Naive thymus-derived CD4-positive, alpha-beta T cell (primary cell): ENCODE measurements at places on chromosomes 7 and 10.

GRCh38 chr7:124246262-124246863 is 213.5 kb upstream of the TMEM229A start:
- no peak for DNase-seq

DNA sequence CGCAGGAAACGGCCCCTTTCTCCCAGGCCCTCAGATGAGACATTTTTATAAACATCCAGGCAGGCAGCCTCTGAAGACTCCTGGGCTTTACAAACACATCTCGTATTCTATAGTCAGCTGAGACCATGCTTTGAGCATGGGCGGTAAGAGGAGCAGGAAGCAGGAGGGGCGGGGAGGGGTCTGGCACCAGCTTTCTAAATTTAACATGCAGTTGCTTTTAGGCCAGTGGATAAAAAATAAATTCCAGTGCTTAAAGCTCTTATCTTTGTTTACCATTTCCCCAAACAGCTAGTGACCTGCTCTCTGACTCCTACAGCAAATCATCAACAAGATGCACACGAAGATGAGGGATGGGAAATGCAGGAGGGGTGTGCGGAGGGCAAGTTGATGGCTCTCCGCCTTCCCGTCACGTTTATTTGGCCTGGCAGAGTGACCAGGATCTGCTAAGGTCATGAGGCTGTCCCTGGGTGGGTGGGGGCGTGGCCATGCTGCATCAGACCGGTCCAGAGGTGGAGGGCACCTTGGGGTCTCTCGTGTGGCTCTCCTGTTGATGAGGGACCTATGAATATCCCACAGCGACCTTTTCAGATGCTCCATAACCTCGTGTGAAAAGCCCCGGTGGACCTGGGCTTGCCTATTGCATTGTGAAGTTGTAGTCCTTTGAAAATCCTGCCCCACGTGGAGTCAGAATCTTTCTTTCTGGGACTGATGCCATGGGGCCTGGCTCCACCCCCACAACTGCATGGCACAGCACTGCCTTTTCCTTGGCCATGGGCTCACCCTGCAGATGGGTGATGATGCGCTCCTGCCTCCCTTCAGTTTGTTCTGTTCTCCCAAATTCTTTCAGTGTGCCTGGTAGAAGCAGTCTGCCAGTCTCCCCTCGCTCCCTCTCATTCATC is 67.5 kb downstream of the PARP12 start:
- no peak for DNase-seq

GRCh38 chr10:86536294-86536861 is 14.8 kb upstream of the WAPL start:
- peak; percentile 63 for DNase-seq

GRCh38 chr7:123682690-123683089 is 27.0 kb downstream of the LMOD2 start:
- peak; percentile 40 for DNase-seq

DNA sequence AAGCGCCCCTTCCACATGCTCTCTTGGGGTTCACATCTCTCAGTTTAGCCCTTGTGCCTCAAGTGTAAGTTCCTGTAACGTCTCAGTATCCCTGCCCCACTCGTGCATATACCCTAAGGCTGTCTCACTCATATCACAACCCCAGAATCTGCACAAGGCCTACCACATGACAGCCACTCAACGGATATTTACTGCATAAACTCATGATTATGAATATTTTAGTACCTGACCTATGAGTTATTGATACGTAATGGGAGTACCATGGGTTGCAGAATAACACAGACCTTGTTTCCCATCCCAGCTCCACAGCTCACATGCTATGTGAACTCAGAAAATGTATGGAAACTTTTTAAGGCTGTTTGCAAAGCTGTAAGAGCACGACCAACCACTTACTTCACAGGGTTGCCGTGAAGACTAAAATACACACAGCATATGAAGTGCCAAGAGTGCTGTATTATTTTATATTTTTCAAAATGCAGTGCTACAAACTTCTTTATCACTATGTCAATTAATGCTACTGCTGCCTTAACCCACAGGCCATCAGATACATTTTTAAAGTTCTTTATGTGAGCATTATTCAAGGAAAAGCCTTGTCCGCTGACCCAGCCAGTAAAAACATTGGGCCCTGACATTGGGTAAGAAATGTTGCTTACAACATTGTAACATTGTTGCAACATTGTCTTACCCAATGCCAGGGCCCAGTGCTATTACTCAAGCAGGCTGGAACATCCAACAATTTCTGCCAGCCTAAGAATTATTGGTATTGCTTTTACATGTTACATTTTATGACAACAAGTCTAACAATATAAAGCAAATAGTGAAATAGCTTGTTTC is 97.2 kb downstream of the JAZF1 start:
- DNase-seq: no peak

- no peak for DNase-seq
Observed at GRCh38 chr10:85611093-85611740, 755.4 kb downstream of the GRID1 start.

DNA sequence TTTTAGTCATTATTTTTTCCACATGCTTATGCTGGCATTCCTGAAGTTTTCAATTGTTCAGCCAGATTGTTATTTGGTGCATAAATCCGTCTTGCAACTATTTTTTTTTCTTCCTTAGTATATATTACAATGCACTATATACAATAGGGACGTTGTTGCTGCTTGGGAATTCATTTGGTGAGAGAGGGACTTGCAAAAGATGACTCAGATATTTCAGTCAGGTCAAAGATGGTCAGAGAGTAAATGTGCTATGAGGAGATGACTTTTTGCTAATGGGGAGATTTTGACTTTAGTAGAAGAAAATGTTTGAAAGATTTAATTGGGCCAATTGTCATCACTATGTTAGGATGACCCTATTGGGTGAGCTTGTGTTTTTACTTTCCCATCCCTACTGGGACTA is 348.4 kb upstream of the MTPN start:
- no peak for DNase-seq

- no peak for DNase-seq
Observed at GRCh38 chr7:53744403-53744760, 708.9 kb downstream of the POM121L12 start.

GRCh38 chr7:126040114-126041045 is 1110.8 kb upstream of the POT1 start:
- no peak for DNase-seq

DNA sequence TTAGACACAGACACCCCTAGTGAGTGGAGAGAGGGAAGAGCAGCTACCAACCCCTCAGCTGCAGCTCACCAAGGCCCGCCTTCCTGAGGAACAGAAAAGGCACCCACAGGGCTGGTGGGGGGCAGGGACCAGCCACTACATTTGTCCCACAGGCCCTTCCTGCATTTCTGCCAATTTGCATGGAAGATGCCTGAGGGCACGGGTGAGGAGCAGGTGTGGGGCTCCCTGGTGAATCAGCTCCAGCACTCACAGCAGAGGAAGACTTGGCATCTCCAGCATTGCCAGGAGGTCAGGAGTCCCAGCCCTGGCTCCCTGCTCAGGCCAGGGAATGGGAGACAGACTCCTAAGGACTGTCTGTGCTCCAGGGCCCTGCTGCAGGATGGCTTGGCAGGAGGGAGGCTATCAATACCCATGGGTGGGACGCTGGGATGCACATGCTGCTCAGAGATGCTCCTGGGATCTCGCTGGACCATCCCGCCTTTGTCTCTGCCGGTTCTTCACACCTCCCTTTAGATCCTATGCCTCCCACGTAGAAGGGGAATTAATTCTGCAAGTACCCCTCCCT is 109.7 kb downstream of the SLIT1 start:
- DNase-seq: no peak

GRCh38 chr10:3635211-3635671 is 149.8 kb downstream of the KLF6 start:
- DNase-seq: no peak

GRCh38 chr7:2274666-2275065 is 32.6 kb downstream of the NUDT1 start:
- no peak for DNase-seq

- no peak for DNase-seq
Observed at GRCh38 chr7:12620371-12620770, 49.9 kb downstream of the SCIN start.

DNA sequence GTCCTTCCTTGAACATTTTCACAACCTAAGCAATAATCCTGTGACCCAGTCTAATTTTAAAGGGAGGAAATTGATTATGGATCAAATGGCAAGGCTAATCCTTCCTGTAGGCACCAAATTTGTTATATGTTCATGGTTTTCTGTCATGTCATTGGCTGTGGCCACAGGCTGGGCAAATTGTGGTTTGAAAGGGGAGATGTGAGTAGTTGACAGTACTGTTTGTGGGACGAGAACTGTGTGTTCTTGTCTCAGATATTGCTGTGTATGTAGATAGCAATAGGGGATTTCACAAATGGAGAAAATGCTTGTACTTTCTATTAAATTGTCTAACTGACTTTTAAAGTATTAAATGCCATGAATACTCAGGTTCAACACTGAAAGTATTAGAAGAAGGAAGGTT is 8.1 kb upstream of the PRKG1 start:
- no peak for DNase-seq

DNA sequence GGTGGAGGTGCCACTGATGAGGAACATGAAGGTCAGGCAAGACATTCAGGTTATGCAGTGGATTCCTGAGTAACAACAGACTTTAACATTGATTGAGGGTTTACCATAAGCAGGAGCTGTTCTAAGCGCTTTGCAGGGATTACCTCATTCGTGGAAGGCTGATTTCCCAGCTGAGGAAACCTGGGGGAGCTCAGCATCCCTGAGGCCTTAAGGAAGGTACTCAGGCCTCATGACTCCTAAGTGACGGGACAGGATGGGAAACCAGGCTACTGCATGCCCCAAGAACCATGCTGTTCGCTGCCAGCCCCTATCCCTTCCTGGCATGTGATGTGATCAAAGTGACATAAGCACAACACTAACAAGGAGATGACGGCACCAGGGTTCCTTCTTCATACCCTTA is 143.6 kb upstream of the NFE2L3 start:
- DNase-seq: no peak

- no peak for DNase-seq
Observed at GRCh38 chr10:115052226-115052625, 40.9 kb upstream of the ATRNL1 start.

DNA sequence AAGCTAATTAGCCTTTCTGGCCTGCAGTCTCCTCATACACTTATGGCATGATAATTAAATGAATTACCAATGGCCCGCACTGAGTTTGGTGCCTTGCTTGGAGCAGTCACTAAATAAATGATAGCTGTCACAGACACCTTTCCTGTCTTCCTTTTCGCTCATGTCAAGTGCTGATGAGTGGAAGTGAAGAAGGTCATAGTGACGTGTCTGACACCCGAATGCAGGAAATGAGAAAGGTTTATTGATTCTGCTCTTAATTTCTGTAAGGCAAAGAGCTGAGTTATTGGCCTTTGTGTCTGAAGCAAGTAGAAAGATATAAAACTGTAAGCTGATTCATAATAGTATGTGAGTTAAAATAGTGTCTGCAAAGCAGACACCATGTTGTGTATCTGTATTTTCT is 13.2 kb upstream of the ESYT2 start:
- DNase-seq: no peak

- DNase-seq: peak; percentile 26
Observed at GRCh38 chr7:26199301-26200037, 1.1 kb downstream of the HNRNPA2B1 start.

DNA sequence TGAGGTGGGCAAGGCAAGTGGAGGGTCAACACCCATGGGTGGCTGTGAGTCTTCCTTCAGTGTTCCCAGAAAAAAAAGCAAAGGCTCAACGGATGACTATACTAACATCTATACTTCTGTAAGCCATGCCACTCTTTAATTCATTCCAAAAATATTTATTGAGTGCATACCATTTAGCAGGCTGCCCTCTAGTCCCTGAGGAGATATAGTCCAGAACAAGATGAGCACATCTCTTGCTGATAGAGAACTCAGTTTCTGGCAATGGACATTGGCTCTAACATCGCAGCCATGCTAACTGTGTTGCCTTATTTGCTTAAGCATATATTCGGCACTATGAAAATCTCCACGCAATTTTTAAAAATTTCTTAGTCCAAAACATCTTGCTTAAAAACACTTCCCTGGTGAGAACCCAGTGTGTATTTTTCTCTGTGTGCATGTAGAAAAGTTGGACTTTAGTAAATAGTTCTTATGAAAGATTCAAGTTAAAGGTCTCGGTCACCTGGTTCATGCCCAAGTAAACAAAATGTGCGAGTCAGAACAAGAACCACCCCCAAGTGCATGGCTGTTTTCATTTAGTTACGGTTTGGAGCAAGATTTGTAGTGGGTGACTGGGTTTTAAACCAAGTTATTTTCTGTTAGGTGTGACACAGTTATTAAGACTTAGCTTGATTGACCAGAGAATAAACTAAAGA is 69.8 kb downstream of the MET start:
- DNase-seq: no peak
